ENCODE measurements at places on chromosomes 12 and 14.

DNA sequence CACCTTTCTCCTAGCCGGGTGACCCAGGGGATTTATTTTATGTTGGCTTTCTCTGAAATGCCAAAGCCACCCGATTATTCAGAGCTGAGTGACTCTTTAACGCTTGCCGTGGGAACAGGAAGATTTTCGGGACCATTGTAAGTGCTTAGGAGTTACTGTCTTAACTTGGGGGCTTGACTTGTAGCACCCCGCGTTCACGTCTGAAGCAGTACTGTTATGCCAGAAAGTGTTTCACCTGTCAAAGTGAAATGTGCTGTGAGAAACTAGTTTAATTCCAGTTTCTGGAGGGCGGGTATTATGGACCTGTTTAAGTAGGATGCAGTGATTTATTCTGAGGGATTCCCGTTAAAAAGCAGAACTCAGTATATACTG is 218 bp downstream of the LYSET start:
- no peak for DNase-seq

- no peak for DNase-seq
Observed at GRCh38 chr12:53004178-53004577, 2.1 kb upstream of the EIF4B start.

- no peak for DNase-seq
Observed at GRCh38 chr12:64218597-64218996, 3.5 kb downstream of the KICS2 start.

GRCh38 chr14:92549859-92550230 is 36.3 kb downstream of the RIN3 start:
- DNase-seq: no peak

DNA sequence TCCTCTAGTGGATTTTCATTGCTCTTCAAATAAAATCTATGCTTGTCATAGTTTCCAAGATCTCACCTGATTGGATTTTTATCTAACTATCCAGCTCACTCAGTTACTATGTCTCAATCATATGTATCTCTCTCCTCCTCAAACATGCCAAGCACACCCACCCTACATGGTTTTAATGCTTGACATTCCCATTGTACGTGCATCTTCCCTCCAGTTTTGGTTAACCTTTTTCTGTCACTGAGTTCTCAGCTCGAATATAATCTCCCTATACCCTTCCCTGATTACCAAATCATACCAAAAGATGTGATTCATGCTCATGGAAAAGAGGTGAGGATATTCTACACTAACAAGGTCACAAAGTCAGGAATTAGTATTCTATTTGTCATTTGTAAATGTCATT is 12.0 kb upstream of the PTPRQ start:
- DNase-seq: no peak

DNA sequence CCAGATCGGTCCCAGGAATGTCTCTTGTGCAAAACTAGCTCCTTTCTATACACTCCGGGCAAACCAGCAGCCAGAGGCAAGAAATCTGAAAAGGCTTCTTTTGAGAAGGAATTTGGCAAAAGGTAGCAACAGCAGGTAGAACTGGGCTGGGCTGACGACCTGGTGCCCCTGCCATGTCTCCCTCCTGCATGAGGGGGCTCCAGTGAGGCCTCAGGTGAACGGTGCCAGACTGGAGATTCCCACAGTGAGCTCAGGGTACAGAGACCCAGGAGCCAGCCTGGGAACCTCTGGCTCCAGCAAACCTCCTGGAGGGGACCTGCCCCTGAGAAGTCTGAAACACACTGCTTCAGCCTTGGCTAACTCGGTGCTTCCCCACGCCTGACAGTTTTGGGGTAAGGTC is 10.8 kb downstream of the ITPK1 start:
- no peak for DNase-seq

- DNase-seq: no peak
Observed at GRCh38 chr12:53222170-53222721, 9.8 kb downstream of the RARG start.

GRCh38 chr14:35576260-35576659 is 42.3 kb downstream of the INSM2 start:
- DNase-seq: no peak
